ENCODE measurements at places on chromosomes 4 and X.

- no peaks in the 10 kb centered on the region for H3K27me3 ChIP-seq
- H3K27ac ChIP-seq = no peak overlapping the region
- H3K4me3 ChIP-seq = no peak overlapping the region
- DNase-seq = no peak
These were observed 27.3 kb upstream of the CDKN2AIP start for GRCh38 chr4:183416879-183417755.

GRCh38 chr4:8076023-8076422, 82.6 kb downstream of the ABLIM2 start:
- H3K4me3 ChIP-seq = no peak overlapping the region
- H3K27me3 ChIP-seq = peaks cover 39% of the 10 kb centered on the region
- H3K27ac ChIP-seq = no peak overlapping the region
- DNase-seq = no peak
- H3K4me1 ChIP-seq = no peaks in the 10 kb centered on the region

DNA sequence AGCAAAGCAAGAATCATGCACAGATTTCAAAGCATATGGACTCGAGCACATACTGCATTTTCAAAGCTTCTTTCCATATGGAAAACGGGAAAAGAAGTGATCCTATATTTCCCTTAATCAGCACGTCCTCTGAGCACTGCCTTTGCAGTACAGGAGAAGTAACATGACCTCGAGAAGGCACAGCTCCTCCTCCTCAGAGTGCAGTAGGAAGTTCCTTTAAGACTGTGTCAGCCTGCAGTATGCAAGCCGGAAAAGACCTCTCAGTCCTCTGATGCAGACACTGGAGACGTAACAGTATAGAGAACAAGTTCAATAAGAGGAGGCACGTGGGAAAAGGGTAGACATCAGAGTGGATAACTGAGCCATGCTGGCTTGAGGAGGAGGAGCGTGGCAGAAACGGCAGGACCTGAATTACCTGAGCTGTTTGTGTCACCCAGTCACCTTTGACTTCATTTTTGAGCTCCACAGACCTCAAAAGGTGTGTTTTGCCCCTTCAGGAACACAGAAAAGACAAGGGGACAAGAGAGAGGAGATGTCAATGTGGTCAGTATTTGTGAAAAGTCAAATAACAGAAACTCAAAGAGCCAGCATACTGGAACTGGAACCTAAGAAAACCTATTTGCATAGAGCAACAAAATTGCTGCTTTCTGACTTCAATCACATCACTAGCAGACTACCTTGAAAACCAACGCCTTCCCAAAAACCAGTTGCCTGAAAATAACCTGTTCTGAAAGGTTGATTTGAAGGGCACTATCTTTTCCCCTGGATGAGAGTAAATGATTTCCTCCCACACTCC, 20.8 kb downstream of the IRF2 start:
- no peaks in the 10 kb centered on the region for H3K27me3 ChIP-seq
- peaks cover 60% of the 10 kb centered on the region for H3K4me1 ChIP-seq
- DNase-seq = no peak
- H3K4me3 ChIP-seq = peak overlapping the region; percentile 27
- peaks cover 7% of the 10 kb centered on the region for H3K36me3 ChIP-seq

DNA sequence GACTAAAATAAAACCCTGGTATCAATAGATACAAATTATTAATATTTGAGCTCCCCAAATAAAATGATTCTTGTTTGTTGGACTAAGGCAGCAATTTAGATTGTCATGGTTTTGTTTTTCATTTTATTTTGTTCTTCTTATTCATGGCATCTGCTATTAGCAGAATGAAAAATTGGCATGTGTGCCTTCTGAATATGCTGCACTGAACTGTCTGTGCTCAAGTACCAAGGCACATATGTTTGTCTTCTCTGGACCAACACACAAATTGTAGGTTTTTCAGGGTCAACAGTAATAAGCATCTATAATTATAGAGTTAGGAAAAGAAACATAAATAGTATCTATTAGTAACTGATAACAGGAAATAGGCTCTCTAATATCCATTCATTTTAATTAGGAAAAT, 121.1 kb downstream of the BANK1 start:
- no peak overlapping the region for H3K4me3 ChIP-seq
- no peak for DNase-seq
- no peaks in the 10 kb centered on the region for H3K4me1 ChIP-seq
- H3K27me3 ChIP-seq = peaks cover 3% of the 10 kb centered on the region
- no peak overlapping the region for H3K27ac ChIP-seq

- no peaks in the 10 kb centered on the region for H3K27me3 ChIP-seq
- DNase-seq = no peak
- H3K27ac ChIP-seq = no peak overlapping the region
- H3K4me1 ChIP-seq = no peaks in the 10 kb centered on the region
These were observed 28.1 kb upstream of the NYX start for GRCh38 chrX:41419082-41419481.

DNA sequence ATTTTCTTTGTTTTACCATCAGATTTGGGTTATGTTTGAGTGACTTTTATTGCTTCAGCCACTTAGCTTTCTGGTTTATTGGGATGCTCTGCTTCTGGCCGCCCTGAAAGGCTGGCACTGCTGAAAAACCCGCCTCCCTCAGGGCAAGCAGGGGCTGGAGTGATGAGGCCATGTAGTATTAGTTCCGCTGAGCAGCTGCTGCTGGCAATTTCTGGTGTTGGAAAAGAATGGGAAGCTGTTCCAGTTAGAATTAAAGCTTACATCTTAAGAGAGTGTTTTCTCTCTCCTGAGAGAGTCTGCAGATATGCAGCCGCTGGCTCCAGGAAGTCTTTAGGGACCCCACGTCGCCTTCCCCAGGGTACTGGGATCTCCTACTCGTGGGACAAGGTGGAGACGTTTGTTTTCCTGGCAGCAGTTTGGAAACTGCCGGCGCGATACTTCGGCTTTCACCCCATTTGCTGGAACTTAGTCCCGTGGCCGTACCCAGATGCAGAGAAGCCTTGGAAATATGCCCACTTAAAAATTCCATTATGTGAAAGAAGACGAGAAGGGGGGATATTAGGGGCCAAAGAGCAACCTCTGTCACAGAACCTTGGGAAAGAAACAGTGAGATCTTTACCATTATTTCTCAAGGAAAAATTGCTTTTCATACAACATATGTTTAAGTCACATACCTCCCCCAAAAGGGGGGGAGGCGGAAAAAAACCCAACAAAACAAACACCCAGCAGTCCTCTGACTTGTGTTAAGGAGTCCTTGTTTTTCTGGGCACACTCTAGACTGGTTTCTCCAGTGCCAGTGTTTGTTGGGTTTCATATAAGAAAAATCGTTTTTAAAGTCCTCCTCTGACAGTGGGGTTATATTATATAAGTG, 72.6 kb downstream of the TMEM131L start:
- H3K4me1 ChIP-seq = peaks cover 28% of the 10 kb centered on the region
- H3K27me3 ChIP-seq = no peaks in the 10 kb centered on the region
- H3K27ac ChIP-seq = peak overlapping the region; percentile 93
- H3K4me3 ChIP-seq = peak overlapping the region; percentile 70
- H3K36me3 ChIP-seq = no peaks in the 10 kb centered on the region
- DNase-seq = no peak
